ENCODE measurements at places on chromosomes 2 and 18.

DNA sequence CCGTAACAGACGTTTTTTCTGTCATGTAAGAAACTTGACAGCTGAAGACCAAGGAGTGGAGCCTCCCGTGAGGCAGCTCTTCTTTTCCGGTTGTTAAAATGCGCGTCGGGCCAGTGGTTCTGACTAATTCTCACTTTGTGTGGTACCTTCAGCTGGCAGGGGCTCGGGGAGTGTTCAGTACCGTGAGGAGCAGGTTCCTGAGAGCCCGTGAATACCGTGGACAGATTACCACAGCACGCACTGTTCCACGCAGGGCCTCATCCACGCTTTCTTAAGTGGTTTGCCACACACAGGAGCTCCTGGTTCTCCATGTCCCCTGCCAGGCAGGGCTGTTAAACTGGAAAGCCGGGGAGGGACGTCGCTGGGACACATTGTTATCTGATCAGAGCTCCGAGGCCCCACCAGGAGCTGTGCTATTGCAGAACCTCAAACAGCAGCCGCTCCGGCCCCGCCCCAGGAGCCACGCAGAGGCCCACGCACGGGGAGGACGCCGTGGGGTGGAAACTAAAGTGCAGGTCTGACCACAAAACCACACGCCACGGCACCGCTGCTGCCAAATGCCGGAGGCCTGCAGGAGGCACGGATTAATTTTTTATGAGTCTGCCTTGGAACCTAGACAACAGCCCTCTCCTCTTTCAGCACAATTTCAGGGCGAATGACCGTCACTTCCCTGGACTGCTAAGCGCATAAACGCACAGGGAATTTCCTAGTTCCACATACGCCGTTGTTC, 43.3 kb downstream of the NFATC1 start:
- DNase-seq = no peak

- no peak for DNase-seq
Measured at GRCh38 chr2:176079831-176080539, 3.8 kb downstream of the EVX2 start.

GRCh38 chr18:45666520-45666919, 51.2 kb downstream of the SLC14A2 start:
- DNase-seq = no peak

DNA sequence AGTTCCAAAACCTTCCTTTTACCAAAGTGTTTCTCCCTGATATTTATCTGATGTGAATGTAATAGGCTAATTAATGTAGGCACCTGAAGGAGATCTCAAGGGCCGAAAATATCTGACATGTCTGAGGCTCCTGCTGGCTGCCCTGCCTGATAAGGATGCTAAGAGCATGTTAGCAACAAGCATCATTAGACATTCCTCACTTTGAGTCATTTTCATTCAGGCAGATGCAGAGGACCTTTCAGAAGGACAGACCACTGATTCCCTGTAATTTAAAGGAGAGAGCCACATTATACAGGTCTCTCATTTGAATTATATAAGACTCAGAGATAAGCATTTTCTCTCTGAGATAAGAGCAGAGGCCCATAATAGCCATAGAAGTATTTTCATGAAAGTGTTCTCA, 222.4 kb upstream of the NCKAP5 start:
- no peak for DNase-seq

DNA sequence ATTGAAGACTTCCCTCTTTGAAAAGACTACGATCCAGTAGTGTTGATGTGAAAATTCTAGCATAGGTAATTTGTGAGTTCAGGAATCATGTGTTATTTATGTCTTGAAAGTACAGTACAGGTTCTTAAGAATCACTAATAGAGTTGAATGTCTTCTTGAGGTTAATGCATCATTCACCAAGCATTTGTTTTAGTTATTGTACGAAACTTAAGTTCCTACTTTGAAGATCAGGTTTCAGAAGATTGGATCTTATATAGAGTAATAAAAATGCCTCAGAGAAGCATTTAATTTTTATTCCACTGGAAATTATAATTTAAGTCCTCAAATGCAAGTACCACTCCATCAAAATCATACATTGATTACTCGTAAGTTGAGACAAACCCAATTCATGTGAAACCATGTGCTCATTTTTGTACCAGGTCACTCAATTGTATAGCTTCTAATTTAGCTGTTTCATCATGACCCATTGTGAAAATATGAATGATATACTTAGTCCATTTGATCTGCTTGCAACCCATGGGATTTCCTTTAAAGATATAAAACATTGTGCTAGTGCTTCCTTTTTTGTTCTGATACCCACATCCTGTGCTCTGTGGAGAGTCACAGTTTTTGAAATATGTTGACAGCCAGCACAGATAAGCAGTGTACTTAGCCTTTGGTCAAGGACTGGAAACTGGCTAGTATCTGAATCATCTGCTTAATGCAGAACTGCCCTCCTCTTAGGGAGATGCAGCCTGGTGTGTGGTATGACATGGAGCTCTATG, 22.5 kb upstream of the RAB27B start:
- no peak for DNase-seq

DNA sequence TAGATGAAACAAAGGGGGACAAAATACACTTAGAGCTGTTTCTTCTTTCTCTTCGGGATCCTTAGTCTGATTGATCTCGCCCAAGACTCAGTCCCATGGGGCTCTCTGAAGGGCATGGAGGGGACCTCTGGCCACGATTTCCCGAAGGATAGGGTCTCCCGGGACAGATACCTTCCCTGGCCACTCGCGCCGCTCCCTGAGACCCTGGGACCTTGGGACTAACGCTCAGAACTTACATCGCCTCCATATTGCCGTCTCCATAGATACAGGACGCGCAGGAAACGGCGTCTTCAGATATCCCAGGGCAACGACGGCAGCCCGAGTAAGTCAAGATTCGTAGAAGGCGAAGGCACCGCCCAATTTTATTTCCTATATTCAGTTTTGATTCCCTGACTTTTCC, at the start of gene CFAP65:
Gene CFAP65, minus strand, starts transcription at position 265 of the 400 bp plus-strand sequence. CDS start 2,468 bp downstream, outside the sequence.
- DNase-seq = no peak
